ENCODE measurements at places on chromosomes 4 and X.

- DNase-seq: no peak
These were observed 59.3 kb upstream of the SH3RF1 start for GRCh38 chr4:169330095-169330494.

DNA sequence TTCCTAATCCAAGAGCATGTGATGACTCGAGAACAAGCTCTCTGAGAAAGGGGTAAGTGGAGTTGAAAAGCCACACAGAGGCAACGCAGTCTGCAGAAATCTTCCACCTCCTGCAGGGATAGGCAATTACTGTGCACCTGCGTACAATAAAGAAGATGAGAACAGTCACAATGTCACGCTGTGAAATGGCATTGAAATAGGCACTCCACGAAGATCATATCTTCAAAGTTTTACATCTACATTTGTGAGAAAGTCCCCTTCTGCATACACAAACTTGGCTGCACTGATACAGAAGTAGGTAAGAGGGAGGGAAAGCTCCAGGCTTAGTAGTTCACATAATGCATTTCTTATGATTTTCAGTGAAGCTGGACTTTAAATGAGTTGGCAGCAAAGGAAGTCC, 27.1 kb downstream of the DDX60L start:
- no peak for DNase-seq

- DNase-seq: no peak
These were observed 10.8 kb upstream of the SFRP2 start for GRCh38 chr4:153799694-153800074.

DNA sequence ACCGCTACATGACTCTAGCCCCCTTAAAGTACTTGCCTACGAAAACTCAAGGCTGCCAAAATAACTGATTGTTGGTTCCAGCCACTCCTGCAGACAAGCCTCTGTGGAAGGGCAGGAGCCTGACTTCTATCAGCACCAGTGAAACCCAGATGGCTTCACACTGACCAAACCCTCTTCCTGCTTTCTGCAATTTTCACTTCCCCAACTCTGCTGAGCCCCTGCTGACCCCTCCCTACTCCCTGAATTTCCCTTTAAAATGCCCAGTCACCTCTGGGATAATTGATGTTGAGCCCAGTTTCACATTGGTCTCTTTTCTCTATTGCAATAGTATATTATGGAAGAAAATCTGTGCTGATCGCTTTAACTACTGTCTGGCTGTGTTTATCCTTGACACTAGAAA, 61.6 kb upstream of the STS start:
- DNase-seq: no peak

DNA sequence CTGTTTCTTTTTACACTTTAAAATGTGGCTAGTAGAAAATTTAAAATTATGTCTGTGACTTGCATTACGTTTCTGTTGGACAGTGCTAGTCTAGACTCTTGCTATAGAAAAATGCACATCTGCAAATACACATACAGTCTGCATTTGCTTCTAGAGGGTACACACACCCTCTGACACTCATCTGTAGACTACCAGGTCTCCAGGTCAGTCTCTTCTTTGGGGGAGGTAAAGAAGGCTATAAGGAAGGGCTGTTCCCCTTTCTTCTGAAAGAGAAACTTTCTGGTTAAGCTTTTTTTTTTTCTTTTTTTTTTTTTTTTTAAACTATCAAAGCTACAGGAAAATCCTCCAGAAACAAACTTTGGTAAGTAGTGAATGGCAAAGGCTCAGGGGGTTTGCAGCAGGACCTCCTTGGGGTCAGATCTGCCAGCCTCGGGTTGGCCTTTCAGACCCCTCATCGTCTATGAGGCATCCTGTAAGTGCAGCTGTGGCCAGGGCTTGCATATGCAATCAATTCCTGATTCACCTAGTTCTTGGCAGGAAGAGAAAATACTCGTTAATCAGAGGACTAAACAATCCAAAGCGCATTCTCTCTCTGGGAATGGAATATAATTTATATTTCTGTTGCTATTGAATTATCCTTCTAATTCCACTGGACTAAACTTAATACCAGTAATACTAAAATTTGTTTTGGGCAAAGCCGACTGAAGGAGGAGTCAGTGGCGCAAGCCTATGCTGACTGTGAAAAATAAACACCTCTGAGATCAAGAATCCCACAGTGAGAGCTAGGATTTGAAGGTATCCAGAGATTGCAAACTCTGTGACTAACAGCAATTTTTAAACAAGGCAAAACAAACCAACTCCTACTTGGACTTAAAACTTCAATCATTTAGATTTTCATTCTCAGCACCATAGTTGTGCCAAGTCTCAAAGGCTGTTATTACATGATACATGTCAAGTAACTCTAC, 109.3 kb upstream of the TBC1D9 start:
- no peak for DNase-seq

- DNase-seq: no peak
These were observed 72.7 kb upstream of the TENM3 start for GRCh38 chr4:182170417-182170935.

- DNase-seq: peak; percentile 4
These were observed 133.3 kb upstream of the ZIC3 start for GRCh38 chrX:137432609-137433008.

- no peak for DNase-seq
These were observed 248.1 kb downstream of the EVC2 start for GRCh38 chr4:5460106-5460801.

DNA sequence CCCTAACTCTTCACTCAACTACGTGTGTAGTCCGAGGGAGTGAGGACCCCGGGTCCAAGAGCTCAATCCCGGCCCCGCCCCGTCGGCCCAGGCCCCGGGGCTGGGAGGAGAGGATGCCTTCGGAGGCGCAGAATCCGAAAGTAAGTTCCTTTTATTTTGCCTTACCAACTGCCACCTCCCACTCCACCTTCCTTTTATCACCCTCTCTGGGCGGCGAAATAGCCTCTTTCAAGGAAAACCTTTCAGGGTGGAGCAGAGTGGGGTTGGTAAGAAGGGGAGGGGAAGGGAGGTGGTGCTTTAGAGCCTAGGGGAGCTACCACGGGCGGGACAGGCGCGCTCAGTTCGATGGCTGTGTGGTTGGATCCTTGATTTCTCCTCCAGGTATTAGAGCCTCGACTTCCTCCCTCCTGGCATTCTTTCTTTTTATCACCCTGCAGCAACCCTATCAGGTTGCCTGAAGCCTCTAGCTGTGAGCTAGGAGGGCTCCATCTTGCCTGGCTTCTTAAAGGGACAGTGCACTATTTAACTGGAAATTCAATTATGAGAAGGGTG, 191.2 kb downstream of the RRAGB start:
- no peak for DNase-seq

DNA sequence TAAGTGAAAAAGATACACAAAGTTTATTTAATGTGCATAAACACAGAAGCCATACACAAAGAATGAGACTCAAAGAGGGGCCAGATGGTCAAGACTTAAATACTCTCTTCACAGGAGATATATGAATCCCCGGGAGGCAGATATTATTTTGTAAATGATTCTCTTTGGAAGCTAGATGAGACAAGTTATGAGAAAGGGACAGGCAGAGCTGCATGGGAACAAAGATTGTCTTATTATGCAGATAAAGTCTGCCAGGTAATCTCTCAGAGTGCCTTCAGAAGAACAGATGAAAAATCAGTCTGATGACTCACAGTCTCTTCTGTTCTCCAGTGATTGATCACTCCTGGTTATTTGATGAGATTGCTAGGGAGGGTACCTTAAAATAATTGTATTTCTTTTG, 89.0 kb downstream of the NAF1 start:
- no peak for DNase-seq

All from NCI-H2029 treated with DMSO at 0.1 percent for 48 hours (cell line).